Fibroblast of villous mesenchyme (primary cell): ENCODE measurements at places on chromosomes 4 and X. TPM values are rescaled to one million over a fixed set of nuclear protein-coding genes. Genes with fewer than 3 reads are reported as not detected.

AFP gene
- 0.32 TPM in 1 of 2 replicates, not detected in the other for total RNA-seq

- no peak for DNase-seq
Measured at GRCh38 chr4:177986236-177986635, 544.0 kb upstream of the AGA start.

DNA sequence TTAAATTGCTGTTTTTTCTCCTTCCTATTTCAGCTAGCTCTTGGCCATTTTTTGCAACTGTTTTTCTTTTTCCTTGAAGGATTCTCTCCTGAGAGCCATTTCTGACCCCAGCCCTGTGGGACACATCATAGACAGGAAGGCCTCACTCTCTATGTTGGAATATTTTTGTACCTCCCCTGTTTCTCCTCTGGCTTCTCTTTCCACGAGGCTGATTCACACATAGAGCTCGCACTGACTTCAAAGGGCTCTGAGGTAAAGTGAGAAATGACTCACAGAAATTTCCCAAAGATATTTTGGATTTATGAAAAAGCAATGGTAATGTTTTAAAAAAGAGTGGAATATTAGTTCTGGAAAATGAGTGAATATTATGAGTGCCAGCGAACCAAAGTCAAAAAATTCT, 181.7 kb upstream of the IGFBP7 start:
- DNase-seq = no peak

DNA sequence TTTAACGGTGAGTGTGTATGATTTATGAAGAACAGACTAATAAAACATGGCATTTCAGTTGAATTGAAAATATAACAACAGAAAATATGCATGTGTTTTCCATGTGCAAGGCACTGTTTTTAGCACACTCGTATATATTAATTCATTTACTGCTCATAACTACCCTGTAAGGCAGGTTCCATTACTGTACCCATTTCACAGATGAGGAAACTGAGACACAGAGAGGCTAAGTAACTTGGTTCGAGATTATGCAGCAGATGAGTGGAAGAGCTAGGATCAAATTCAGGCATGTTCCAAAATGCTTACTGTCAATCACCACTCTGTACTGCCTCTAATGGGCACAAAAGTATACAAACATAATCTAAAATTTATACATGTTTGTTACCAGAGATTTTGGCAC, 20.4 kb downstream of the MBNL3 start:
- no peak for DNase-seq

GRCh38 chrX:115393271-115393670, 103.8 kb downstream of the LUZP4 start:
- peak; percentile 62 for DNase-seq

GRCh38 chrX:92213786-92214185, 434.6 kb downstream of the PCDH11X start:
- DNase-seq = no peak

GRCh38 chr4:3302786-3303564, 10.2 kb downstream of the RGS12 start:
- DNase-seq = no peak

DNA sequence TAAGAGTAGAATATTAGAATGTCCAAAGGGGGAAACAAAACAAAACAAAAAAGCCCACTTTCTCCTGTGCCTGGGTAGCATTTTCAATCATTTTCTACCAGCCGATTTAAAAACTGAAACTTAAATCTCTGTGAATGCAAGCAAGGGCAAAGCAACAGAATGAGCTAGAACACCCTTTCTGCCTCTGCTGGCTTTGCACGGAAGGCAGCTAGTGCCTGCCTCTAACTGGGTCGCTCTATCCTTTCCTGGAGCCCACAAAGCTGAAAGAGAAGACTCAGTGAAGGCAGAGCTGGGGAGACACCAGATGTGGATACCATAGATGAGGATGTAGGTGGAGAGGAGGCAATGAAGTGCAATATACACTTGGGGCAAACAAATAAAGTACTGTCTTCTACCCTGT, 248.9 kb upstream of the TTC29 start:
- no peak for DNase-seq

DNA sequence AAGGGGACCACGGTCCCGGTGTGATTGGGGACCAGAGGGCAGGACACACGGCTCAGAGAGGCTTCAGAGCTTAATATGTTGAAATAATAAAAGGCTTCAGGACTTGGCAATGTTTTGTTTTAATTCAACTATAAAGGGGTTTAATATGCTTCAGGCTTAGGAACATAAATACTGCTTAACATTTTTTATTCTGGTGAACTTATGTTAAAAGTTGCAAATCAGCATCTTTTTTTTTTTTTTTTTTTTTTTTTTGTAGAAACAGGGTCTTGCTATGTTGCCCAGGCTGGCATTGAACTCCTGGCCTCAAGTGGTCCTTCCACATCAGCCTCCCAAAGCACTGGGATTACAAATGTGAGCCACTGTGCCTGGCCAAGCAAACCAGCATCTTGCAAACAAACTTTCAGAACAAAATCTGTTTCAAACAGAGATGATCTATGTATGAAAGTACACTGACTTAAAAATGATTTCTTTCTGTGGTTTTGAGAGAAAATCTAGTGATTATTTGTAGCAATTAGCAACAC, 37.7 kb downstream of the RHOH start:
- DNase-seq = no peak

GRCh38 chr4:17112292-17112659, 213.8 kb upstream of the LDB2 start:
- no peak for DNase-seq
